ENCODE measurements at places on chromosomes 1 and 21.

DNA sequence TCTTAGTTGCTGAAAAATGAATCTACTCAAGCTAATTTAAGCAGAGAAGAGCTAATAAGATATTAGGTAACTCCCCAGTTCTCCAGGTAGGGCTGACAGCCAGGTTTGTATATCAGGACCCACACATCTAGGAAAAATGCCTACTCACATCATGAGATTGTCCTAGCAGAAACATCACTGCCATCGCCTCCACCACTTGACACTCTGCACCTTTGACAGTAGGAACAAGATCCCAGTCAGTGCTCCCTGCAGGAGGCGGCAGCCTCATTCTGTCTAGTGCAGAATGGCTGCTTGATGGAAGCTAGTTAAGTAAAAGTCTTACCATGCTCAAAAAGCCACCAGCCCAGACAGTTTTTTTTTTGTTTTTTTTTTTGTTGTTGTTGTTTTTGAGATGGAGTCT lies 31.6 kb upstream of the USP1 start:
- no peak for DNase-seq

DNA sequence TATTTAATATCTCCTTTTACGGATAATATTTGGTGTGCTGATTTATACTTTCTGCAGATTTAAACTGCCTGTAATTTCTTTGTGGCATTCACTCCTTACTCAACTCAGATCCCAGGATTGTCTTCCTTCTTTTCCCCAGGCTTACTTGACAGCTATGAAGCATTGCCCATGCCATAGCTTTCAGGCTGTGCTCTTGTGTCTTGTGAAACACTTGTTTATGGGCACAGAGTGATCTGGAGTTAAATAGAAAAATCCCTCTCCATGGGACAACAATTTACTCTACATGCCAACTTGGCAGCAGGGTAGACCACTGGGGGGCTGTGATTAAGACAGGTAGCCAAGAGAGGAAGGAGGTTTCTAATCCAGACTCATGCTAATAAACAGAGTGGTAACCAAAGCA lies 57.4 kb downstream of the PPP1R12B start:
- no peak for DNase-seq

DNA sequence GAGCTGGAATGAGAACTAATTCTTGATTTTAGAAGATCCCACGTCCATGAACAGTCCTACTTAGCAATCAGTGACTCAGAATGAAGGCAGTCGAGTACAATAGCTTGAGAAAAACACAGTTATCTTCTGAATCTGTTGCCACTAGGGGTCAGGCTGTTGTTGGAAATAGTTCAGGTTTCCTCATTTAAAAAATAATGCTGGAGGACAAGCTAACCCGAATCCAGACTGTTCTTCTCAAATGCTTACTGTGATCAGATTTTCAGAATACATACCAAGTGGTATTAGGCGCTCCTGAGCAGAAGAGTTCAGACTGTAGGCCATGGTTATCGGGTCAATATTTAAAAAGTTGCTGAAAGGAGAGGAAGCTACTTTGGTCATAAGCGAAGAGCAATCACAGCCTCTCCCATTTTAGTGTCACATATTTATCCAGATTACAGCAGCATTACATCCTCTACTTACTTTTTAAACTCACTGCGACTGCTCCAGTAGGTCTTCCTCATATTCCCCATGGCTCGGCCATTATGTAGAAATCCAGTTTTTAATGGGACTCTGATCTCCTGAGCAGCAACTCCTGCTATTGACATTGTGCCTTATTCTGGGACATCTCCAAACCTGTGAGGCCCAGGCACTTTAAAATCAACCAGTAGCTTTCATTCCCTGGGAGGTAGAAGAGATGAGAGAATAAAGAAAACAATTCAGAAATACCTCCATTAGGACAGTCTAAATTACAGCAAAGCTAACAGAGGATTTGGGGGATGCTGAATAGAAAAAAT lies 10.9 kb downstream of the ERRFI1 start:
- DNase-seq: peak; percentile 54

DNA sequence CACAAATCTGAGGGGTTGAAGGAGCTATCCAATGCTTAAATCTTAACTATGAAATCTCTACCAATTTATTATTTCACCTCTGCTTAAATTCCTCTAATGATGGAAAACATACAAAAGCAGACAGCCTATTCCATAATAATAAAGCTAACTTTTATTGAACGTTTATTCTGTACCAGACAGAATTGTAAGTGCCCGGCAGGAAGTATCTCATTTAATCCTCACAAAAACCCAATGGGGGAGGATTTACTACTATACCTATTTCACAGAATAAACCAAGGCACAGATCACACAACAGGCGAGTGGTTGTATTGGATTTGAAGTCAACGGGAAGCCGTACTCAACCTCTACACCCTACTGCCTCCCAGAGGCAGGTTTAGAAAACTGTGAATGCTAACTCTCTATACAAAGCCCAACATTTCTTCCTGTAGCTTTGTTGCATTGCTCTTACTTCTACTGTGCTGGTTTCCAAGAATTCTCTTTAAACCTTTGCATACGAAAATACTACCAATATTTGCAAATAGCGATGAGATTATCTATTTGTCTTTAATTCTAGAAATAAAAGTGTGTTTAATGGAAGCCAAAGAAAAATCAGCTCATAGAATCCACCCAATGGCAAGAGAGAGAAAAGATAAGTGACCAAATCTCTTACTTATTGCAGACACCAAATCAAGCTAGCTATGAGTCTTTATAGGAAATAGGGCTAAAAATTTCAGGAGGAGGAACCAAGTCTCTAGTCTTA lies 33.5 kb upstream of the C1orf53 start:
- DNase-seq: peak; percentile 36

- DNase-seq: no peak
These were observed 72.9 kb downstream of the UBE2T start for GRCh38 chr1:202268817-202269216.

GRCh38 chr1:20588634-20589225 lies at the start of gene CDA:
TSS of gene CDA (plus strand) at chr1:20589097. CDS start at chr1:20589130, 33 bp downstream.
- no peak for DNase-seq

GRCh38 chr1:55057956-55058298 lies 18.6 kb downstream of the PCSK9 start:
- no peak for DNase-seq

- no peak for DNase-seq
These were observed 4.4 kb upstream of the GLRX2 start for GRCh38 chr1:193109619-193110018.

GRCh38 chr1:23521588-23521987 lies 9.4 kb downstream of the E2F2 start:
- DNase-seq: no peak

GRCh38 chr1:165647970-165648369 lies 16.9 kb downstream of the MGST3 start:
- DNase-seq: no peak

- DNase-seq: no peak
These were observed 36.9 kb downstream of the PTGFR start for GRCh38 chr1:78527706-78528105.

DNA sequence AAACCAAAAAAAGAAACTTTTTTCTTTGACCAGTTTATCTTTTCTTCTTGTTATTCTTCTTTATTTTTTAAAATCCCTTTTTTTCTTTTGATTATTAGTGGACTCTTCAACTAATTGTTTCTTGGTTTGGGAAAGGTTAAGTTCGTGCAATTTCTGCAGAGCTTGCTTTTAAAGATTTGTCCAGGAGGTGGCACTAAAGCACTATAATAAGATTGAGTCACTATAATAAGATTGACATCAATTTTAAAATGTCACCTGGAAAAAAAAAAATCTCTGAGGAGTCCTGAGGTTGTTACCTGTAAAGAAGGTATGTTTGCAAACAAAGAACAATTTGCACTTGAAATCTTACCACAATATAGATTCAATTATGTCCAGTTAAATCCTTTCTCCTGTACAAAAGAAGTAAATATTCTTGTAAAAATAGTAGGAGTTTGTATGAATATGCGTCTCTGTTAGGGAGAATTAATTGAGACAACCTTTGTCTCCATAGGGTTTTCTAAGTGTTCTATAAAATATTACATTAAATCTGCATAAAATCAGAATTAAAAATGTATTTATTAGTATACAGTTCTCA lies 166.7 kb downstream of the ADGRL4 start:
- peak; percentile 28 for DNase-seq

DNA sequence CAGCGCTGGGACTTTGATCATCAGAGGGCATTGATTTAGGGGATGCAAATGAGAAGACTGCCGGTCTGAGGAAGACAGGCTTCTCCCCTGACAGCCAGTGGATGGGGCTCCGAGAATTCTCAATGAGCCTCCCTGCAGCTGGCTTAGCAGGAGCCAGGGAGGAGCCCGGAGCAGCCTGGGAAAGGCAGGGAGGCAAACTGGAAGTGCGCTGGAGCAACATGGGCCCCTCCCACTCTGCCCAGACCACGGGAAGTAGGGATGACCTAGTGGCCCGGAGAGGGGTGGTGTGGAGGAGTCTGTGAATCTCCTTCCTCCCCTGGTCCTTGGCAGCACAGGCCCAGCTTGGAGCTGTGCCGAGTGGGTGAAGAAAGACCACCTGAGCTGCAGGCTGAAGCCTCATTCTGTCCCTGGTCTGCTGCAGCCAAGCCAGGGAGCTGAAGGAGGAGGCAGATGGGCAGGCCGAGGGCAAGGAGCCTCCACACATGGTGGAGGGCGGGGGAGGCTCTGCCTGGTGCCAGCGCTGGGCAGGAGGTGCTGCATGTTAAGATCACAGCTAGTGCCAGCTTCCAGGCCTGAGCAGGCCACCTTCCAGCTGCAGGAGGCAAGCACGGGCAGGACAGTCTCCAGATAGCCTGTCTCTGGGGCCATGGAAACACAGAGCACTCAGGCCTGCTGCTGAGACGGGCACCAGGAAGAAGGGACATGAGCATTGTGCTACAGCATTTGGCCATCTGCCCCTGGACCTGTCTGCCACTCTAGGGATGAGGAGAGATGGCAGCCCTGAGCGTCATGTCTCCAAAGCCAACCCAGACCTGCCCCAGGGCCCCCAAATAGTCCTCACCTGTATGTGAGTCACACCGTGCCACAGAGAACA lies 12.2 kb upstream of the CLSTN1 start:
- DNase-seq: peak; percentile 10

- DNase-seq: no peak
These were observed 77.9 kb downstream of the ZC3H11B start for GRCh38 chr1:219534991-219535390.

DNA sequence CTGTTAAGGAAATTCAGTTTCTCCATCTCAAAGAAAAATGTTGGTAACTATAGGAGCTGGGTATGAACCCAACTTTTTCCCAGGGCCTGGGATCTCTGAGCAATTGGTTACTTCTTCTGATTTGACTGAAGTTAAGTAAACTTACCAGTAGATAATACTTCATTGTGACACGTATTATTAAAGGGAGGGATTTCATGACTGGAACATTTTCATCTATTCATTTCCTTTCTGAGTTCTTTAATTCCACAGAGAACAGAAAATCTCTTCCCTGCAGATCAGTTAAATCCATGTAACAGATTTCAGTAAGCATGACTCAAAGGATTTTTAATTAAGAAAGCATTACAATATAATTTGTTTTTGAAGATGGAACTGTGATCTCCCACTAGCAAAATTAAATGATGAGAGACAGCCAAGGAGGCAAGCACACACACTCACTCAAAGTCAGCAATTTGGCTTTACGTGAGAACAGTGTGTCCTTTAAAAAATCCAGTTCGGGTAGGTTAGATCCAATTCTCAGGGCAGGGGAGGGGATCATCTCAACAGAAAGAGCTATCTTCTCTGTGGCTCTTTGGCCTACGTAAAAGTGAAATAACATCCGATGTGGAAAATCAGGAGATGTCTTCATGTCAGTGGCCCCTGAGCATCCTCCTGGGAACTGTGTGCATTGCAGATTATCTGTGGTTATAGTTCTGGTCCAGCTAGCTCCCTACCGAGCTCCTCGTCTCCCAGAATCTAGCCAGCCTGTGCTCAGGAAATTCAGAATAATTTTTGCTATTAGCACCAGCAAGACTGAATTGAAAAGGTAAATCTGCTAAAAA lies 10.8 kb upstream of the MYOC start:
- no peak for DNase-seq

DNA sequence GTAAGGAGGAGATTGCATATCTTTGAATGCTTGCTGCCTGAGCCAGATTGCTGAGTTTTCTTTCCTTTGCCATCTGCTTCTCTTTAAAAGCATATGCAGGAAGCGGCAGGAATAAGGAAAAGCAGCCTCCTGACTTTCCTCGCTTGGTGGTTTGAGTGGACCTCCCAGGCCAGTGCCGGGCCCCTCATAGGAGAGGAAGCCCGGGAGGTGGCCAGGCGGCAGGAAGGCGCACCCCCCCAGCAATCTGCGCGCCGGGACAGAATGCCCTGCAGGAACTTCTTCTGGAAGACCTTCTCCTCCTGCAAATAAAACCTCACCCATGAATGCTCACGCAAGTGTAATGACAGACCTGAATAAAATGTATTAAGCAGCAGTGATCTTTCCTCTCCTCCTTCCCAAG lies 1.5 kb downstream of the CORT start:
- DNase-seq: no peak

DNA sequence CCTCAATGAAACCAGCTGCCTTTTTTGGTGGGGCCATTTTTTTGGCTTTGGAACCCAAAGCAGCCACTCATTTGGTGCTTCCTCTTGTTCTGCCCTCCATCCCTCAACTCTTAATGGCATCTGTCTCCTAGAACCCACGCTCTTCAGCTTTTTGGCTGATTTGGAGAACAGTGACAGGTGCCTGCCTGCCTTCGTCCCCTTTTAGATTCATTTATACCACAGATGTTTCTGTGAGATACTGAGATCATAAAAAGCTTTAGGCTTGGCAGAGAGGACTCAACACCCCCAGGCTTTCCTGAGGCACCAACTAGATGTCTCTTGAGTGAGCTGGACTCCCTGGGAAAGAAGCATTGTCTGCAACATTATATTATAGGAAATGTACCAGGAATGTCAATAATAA lies 20.4 kb upstream of the YTHDF2 start:
- DNase-seq: no peak

DNA sequence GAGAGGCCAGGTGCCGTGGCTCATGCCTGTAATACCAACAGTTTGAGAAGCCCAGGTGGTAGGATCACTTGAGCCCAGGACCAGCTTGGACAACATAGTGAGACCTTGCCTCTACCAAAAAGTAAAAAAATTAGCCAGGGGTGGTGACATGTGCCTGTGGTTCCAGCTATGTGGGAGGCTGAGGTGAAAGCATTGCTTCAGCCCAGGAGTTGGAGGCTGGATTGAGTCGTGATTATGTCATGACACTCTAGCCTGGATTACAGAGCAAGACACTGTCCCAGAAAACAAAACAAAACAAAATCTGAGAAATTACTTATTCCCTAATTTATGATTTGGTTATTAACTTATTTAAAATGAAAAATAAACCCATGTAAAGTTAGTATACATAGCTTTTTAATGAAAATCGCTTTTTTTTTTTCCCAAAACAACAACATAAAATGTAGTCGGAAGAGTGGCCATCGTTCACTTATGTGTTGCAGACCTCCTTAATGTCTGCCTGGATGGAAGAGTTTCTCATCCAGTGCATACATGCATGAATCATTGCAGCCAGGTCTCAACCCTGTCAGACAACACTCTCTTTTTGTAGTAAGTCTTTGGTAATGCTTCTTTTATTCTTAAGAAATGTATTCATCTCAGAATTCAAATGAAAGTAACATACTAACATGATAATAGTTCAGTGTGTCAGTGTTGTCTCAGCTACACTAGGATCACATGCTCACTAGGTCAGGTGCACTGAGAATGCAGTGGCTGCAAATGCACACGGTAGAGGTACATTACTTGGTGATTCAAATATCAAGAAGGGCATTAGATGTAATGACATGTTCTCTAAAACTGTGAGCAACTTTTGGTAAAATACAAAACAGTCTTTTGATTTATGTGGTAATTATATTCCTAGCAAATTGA lies 28.0 kb downstream of the ITSN1 start:
- DNase-seq: no peak

Measured in GM10248 (cell line).